Stimulated activated naive CD4-positive, alpha-beta T cell treated with Interleukin-2 at 50 U/mL for 16 hours (primary cell): ENCODE measurements at places on chromosomes 6 and 20.

- peak; percentile 88 for DNase-seq
Measured at GRCh38 chr20:32207626-32208498, at the start of the genes PLAGL2 and POFUT1. PLAGL2 (minus strand) TSS chr20:32207743; CDS start chr20:32202178, 5,565 bp downstream. POFUT1 (plus strand) TSS chr20:32207880; CDS start chr20:32207942, 62 bp downstream.

DNA sequence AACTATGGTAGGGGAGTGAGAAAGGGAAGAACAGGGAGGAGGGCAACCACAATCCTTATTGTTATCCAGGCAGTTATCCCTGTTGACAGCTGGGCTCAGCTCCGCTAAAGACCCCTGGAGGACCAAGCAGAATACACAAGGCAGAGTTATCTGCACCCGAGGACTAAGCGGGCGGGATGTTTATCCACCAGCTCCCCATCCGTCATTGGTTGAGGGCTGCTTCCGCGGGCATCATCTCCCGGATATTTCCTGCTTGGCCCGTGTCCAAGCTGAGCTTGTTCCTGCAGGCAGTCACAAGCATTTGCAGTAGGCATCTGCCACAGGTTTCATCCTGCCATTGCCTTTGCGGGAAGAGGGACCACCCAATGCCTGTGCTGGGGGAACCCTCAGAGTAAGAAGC lies 102.1 kb downstream of the DLGAP4 start:
- DNase-seq, result no peak

GRCh38 chr6:53089948-53090347 lies 24.7 kb downstream of the FBXO9 start:
- DNase-seq, result no peak

GRCh38 chr6:151180330-151181048 lies 59.3 kb upstream of the AKAP12 start:
- DNase-seq, result no peak

- DNase-seq, result no peak
Measured at GRCh38 chr20:56755201-56755600, 126.1 kb downstream of the TFAP2C start.

- DNase-seq, result no peak
Measured at GRCh38 chr20:33811776-33812151, 616 bp downstream of the CHMP4B start.

DNA sequence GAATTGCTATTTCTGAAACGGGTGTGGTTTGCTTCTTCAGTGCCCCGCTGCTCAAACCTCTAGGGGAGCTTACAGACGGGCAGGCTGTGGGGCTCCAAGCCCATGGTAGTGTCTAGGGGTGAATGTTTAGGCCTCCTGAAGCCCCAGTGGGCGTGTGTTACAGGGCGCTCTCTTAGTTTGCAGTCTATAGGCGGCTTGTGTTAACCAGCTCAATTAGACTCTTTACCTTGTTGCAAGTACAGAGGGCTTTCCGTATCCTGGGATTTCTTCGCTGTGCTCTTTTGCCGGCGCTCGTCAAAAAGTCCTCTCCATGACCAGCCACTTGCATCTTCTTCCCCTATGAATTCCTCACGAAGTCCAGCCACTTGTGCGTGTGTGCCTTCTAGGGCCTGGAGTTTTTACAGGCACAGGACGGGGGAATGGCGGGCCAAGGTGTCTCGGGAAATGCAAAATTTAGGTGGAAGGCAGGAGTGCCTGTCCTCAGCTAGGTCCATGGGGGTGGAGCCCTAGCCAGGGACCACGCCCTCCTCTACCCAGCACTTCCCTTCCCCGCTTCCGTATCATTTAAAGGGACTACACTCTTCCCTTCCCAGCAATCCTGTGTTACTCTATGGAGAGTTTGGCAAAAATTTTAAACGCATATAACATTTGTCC lies 94.5 kb downstream of the HTR1B start:
- DNase-seq, result no peak

GRCh38 chr20:59743308-59743707 lies 139.0 kb downstream of the PHACTR3 start:
- DNase-seq, result no peak

DNA sequence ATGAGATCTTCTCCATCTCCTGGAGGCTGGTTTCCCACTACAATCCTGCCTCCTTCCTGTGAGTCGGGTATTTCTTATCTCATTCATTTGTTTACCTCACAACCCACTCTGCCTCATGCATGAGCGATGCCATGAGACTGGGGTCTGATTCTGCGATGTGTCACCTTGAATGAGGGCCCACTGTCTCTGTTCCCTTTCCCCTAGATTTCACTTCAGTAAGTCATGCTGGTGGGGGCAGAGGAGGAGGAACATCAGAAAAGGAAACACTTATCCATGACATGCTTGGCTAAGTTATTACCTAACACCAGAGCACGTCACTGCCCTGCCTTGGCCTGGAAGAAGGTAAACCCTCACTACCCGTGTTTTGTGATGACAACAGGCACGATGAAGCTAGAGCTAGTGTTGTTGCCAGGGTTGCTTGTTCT lies 337.4 kb upstream of the PRDM1 start:
- no peak for DNase-seq

DNA sequence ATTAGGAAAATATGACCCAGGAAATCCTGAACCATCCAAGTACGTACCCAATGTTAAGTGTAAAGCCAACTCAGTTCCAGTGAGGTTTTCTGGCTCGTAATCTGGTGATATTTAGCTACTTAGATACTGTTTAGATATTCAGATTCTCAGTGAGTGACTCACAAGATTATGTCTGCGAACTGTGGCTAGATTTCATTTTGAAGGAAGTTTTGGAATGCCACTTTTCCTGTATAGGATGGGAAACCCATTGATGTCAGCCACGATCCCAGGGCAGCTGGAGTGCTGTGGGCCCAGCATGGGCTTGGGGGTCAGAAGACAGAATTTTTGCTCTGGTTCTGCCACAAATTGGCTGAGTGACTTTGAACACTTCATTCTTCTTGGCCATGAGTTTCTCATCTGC lies 76.3 kb downstream of the TMEM170B start:
- no peak for DNase-seq

GRCh38 chr6:39729945-39730344 lies 4.7 kb upstream of the KIF6 start:
- no peak for DNase-seq

DNA sequence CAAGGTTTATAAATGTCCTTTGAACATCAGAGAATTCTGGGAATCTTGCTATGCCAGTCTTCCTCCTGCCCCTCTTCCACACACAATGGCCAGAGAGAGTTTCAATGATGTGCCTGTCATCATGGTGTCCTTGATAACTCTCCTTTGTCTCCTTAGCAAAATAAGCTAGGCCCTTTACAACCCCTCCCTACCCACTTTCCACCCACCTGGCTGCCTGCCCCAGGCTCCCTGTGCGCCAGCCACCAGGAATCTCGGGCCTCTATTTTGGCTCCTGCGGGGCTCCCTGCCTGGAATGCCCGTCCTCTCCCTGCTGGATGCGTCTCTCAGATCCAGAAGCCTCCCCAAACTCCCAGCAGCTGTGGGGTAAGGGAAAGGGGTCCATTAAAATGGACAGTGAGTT lies 60.9 kb downstream of the NCR2 start:
- DNase-seq, result no peak

GRCh38 chr6:141050471-141050870 lies 1082.3 kb upstream of the GJE1 start:
- no peak for DNase-seq

- no peak for DNase-seq
Measured at GRCh38 chr20:3557237-3557785, 86.5 kb downstream of the ATRN start.

- DNase-seq, result no peak
Measured at GRCh38 chr20:58829531-58829941, 21.2 kb downstream of the GNAS-AS1 start.

- no peak for DNase-seq
Measured at GRCh38 chr20:57220337-57221145, 45.9 kb downstream of the BMP7 start.

GRCh38 chr6:9463311-9463710 lies 951.6 kb downstream of the TFAP2A start:
- DNase-seq, result no peak

- DNase-seq, result peak; percentile 14
Measured at GRCh38 chr6:43669922-43670622, 17.5 kb downstream of the MRPS18A start.

GRCh38 chr20:24751551-24751950 lies 197.5 kb upstream of the CST7 start:
- no peak for DNase-seq

DNA sequence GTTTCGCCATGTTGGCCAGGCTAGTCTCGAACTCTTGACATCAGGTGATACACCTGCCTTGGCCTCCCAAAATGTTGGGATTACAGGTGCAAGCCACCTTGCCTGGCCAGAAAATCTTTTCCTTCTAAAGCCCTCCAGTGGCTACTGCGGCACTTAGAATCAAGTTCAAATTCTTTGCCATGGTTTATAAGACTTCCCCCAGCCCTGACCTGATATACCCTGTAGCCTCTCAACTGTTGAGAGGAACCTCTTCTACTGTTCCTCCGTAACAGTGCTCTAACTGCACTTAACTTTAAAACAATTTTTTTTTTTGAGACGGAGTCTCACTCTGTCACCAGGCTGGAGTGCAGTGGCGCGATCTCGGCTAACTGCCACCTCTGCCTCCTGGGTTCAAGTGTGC lies 235.6 kb downstream of the BCAS1 start:
- no peak for DNase-seq

GRCh38 chr20:40547483-40548091 lies 141.4 kb downstream of the MAFB start:
- no peak for DNase-seq

GRCh38 chr6:21135484-21136013 lies 458.0 kb upstream of the SOX4 start:
- DNase-seq, result no peak

GRCh38 chr20:29472606-29473005 lies 1784.9 kb upstream of the DEFB115 start:
- no peak for DNase-seq

DNA sequence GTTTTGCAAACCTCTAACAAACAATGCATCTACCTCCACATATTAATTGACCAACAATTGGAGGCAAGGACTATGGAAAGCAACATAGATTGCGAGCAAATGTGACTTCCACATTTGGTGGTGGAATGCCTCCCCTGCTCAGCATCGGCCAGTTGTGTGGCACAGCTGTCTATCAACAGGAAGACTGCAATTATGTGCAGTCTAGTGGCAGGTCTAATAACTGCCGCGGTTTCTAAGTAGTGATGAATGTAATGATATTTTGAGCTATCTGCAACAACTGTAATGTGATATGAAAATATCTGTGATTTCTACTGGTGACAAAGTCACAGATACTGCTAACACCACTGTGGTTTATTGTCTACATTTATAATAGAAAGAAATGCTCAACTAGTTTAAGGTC lies 56.8 kb downstream of the NCR2 start:
- no peak for DNase-seq

- no peak for DNase-seq
Measured at GRCh38 chr20:50562262-50562701, 52.1 kb downstream of the PTPN1 start.

GRCh38 chr20:50982363-50982762 lies 23.7 kb downstream of the MOCS3 start:
- DNase-seq, result no peak

GRCh38 chr6:27591699-27592480 lies 119.0 kb upstream of the ZNF184 start:
- DNase-seq, result no peak

GRCh38 chr20:30610029-30610693 lies 647.3 kb upstream of the DEFB115 start:
- DNase-seq, result no peak

DNA sequence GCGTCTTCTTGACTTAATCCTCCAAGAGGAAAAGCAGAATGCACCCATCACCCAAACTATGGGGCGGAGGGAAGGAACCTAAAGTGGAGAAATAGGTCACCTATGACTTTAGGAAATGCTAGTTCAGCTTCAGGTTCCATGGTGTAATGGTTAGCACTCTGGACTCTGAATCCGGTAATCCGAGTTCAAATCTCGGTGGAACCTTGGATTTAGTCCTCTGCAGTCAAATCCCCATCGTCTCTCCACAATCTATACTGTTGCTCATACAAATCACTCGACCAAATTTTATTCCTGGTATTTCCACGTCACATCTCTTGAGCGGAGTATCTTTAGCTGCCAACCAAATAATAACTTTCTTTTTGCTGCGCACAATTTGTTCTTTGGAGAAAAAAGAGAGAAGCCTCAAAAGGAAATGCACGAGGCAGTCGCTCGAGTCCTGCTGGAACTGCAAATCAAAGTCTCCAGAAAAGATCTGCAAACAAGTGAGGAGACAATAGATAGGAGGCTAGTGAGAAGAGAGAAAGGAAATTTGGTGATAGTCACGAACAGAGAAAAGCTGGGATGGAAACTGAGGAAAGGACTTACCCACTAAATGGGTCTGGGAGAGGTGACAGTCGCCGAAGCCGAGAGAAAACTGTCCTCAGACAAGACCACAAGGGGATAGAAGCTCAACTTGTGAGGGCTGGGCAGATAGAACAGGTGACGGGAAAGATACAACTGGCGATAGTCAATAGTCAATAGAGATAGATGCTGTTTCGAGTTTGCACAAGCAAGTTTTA lies 16.6 kb downstream of the POM121L2 start:
- no peak for DNase-seq

DNA sequence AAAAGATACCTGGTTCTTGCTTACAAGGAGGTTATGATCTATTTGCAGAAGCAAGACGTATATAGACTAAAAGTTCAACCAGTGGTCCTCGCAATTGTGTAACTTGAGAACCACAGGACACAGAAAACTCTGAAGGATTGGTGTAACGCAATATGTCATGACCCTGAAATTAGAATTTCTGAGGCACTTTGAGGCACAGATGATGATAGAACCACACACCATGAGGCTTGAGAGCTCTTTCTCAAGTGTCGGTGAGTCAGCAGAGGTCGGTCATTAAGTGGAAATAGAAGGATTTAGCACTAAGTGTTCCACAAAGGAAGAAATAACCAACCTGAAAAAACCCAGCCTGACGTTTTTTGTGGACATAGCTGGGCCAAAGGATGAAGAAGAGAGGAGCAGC lies 15.3 kb upstream of the CCN2 start:
- no peak for DNase-seq

GRCh38 chr6:134115715-134116074 lies 63.3 kb upstream of the SLC2A12 start:
- no peak for DNase-seq

DNA sequence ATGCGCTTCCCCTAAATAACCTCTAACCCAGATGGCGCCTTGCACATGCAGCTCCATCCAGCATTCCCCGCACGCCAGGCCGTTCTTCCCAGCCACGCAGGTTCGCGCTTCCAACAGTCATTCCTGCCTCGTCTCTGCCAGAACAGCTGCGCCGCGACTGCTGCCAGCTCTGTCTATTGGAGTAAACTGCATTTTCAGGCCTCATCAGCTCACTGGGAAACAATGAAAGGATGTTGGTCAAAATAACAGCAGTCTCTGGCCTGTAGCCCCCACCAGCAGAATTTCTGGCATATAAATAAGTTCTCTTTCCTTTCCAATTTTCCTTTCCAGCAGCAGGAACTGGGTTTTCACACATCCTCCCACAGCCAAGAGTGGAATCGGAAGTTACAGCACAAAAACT lies 14.6 kb downstream of the NRSN1 start:
- DNase-seq, result no peak

GRCh38 chr6:113862112-113862511 lies 5.0 kb downstream of the MARCKS start:
- no peak for DNase-seq

- no peak for DNase-seq
Measured at GRCh38 chr6:136181861-136182260, 68.2 kb downstream of the MTFR2 start.

GRCh38 chr6:90190752-90191395 lies 105.8 kb downstream of the BACH2 start:
- no peak for DNase-seq

GRCh38 chr6:12436683-12437082 lies 146.5 kb downstream of the EDN1 start:
- no peak for DNase-seq

GRCh38 chr6:109458774-109459531 lies 3.4 kb upstream of the MICAL1 start:
- DNase-seq, result peak; percentile 36
